NB4 (cell line): ENCODE measurements at places on chromosomes 7 and 10.
A peak's percentile ranks its signal among the peaks of the same experiment; 100 is the strongest.

DNA sequence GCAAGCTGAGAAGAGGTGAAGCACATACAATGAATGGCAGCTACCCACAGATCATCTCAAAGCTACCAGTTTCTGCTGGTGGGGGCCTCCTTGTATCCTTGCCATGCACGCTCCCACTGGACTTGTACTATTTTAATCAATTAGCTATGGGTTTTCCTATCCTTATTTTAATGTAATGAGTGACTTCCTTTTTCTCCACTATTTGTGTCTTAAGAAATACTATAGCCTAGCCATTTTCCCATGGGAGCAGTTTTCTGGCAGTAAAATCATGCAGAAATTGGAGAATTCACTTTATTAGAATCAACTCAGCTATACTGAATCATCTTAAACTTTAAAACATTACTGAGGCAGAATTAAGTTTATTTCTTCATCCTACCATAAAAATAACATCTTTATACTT is 73.5 kb downstream of the CTNNA3 start:
- DNase-seq, result peak; percentile 8

GRCh38 chr7:91550931-91551330 is 286.7 kb downstream of the FZD1 start:
- no peak for DNase-seq

DNA sequence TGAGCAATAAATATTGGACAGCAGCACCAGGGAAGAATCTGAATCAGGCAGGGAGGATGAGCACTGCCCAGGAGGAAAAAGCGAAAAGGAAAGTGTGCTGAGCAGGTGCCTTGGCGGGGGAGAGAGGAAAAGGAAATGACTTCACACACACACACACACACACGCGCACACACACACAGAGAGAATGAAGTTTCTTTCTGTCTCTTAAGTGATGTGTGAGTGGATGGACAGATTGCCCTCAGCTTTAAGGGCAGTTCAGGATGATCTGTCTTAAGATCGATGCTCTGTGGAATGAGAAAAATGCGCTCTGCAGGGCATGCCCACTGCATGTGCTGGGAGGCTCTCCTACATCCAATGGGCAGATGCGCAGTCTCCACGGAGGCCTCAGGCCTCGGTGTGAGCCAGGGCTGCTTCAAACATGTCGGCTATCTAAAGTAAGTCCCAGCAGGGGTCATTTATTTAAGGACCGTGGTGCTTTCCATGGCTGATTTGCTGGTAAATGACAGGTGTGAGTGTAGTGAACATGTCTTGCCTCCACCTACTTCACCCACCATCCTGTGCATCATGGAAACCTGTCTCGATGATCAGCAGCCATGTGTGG is 2.5 kb upstream of the ACBD5 start:
- peak; percentile 64 for DNase-seq

DNA sequence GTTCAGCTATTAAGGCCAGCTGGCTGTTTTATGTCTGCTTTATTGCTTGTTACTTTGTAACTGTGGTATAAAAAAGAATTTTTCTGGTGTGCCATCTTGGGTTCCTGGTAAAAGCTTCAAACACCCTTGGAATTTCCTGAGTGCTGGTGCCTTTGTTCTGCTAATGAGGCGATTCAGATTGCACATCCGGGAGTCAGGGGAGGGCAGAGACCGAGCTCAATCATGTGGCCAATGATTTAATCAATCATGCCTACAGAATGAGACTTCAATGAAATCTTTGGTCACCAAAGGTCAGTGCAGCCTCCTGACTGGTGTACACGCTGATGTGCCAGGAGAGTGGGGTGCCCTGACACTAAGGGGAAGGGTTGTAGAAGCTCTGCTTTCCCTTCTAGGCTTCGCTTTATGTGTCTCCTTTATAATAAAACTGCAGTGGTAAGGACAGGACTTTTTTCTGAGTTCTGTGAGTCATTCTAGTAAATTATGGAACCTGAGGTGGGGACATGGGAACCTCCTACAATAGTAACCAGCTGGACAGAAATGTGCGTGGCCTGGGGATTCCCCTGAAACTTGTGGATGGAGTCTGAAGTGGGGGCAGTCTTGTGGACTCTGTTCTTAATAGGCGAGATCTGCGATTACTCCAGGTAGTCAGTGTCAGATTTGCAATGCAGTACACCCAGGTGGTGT is 69.4 kb upstream of the OGDHL start:
- DNase-seq, result no peak

GRCh38 chr7:1899196-1899595 is 229.1 kb downstream of the ELFN1 start:
- DNase-seq, result no peak

GRCh38 chr7:68406480-68406879 is 1191.8 kb upstream of the AUTS2 start:
- DNase-seq, result no peak

DNA sequence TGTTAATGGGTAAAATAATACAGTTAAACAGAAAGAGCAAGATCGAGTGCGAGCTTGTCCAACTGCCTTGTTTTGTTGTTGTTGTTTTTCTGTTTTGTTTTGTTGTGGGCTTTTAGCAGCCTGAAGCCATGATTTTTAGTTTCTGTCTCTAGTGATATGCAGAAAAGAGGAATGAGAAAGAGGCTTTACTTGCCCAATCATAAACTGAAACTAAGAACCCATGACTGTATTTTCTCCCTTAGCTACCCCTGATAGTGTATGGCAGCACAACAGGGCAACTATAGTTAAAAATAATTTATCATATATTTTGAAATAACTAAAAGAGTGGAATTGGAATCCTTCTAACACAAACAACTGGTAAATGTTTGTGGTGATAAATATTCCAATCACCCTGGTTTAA is 493.9 kb downstream of the GLRX3 start:
- DNase-seq, result peak; percentile 44

GRCh38 chr10:68880181-68880580 is 20.9 kb upstream of the DDX50 start:
- no peak for DNase-seq

- DNase-seq, result no peak
These were observed 2.8 kb upstream of the GPRIN2 start for GRCh38 chr10:46559231-46559671.

DNA sequence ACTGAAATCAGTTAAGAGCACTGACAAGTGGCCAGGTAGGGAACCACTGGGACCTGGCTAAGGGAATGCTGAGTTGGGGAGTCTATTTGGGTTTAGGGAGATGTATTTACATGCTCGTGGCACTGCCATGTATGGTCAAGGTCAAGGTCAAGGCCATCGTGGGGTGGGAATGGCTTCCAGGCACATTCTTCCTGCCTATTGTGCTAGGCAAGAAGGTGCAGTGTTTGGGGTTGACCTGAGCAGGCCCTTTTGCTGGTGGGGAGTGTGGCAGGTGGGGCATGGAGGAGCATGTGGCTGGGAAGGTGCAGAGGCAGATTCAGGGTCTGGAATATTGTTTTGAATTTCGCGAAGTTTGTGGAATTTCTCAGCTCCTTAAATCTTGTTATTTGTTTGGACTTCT is 17.8 kb downstream of the FAM241B start:
- no peak for DNase-seq

DNA sequence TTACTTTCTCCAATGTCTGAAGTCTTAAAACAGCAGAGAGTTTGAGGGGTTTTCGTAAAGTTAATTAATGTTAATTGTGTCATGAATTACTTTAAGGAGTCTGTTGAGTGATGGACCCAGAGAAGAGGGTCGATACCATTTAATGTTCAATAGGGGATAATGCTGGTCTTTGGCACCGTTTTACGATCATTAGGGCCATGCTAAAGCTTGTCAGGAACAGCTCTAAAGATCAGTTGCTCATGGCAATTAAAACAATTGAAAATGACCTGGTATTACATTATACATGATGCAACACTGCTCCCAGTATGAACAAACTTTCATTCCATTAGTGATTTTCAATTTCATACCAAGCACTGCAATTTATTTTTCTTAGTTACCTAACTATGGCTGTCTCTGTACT is 296.9 kb downstream of the ETV1 start:
- no peak for DNase-seq

DNA sequence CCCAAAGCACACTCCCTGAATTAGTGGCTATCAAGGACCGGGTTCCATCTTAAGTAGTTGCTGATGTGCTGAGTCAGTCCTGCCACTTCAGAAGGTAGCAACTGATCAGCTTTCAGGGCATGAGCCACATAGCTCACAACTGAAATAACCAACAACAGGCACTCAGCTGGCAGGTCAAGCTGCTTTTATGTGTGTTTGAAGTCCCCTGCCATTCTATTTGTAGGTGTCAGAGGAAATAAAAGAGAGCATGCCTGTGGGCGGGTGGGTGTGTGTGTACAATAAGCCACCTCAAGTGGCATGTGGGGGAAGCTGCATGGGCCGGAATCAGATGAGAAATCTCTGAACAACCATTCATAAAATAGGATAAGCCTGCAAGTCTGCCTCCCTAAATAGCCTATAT is 114.3 kb upstream of the YAE1 start:
- no peak for DNase-seq

DNA sequence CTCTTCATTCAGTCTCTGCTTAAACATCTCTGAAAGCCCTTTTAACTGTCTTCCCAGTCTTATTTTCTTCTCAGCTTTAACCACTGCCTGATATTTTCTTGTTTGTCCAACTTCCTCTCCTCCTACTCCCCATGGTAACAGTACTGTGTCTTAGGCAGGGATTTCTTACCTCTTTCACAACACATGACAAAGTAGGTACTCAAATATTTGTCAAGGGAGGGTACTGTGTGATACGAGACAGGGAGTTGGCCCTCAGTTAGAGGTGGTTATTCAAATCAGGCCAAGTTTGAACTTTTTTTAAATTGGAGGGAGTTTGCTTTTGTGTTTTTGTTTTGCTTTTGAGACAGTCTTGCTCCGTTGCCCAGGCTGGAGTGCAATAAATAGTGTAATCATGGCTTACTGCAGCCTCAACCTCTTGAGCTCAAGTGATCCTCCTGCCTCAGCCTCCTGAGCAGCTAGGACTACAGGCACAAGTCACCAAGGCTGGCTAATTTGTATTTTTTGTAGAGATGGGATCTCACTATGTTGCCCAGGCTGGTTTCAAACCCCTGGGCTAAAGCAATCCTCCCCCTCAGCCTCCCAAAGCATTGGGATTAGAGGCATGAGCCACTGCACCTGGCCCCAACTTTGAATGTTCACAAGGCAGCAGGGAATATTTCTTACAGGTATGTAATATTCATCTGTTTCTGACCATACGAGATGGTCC is 2.5 kb upstream of the KPNA7 start:
- peak; percentile 36 for DNase-seq

DNA sequence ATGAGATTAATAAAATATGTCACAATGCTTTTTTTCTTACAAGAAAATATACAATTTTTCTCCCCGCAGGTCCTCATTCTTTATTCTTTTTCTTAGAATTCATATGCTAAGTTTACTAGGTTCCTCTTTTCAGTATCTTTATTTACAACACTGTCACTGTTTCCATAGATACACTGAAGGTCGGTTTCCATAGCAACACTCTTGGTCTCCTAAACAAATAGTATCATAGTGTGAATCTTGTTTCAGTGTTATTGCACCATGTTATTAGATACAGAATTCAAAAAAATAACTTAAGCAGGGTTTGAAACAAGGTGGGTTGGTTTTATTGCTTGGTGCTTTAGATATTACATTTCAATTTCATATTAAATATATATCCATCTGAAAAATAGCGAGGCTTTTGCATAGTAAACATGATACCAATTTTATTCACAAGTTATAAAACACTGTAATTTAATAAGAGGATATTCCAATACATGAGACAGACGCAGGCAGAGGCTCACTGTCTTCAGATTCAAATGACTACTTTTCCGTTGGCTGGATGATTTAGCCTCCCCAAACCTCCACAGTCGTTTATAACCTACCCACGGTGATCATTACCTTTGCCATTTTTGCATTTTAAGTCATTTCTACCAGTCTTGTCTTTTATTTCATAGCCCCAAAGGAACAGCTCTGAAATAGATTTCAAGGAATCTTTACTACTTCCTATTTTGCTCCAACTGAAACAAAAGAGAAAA is 88.9 kb upstream of the KLF6 start:
- DNase-seq, result peak; percentile 50

DNA sequence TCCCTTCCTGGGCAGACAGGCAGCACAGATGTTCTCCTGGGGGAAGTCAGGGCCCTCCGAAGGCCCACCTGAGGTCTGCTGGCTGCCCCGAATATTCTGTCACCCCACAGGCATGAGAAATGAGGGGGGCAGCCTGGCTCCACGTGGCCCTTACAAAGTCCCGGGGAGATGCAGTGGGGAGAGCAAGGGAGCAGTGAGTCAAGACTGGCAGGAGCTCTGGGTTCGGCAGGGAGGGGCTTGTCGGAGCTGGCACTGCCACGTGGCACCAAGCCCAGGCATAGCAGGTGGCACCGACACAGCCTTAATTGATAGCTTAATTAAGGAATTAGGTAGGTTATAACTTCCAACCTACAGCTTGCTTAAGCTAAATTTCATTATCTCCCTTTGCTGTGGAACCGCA is 163.9 kb downstream of the USP6NL start:
- DNase-seq, result no peak

GRCh38 chr10:89092981-89093380 is 102.4 kb downstream of the FAS start:
- no peak for DNase-seq

DNA sequence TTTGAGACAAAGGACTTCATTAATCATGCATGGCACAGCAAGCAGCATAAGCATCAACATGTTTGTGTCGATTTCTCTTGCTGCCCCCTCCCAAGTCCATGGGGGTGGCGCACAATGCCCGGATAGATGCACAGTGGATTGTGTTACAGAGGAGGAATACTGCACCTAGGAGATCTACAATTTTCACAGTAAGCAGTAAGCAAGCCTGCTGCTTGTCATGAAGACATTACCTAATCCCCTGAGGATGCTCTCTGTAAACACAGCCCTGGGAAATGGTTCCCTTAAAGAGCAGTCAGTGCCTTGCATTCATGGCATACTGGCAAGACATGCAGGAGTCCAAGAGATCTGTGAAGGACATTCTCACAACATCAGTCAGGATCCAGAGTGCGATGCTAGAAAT is 137.7 kb downstream of the ETV1 start:
- no peak for DNase-seq

DNA sequence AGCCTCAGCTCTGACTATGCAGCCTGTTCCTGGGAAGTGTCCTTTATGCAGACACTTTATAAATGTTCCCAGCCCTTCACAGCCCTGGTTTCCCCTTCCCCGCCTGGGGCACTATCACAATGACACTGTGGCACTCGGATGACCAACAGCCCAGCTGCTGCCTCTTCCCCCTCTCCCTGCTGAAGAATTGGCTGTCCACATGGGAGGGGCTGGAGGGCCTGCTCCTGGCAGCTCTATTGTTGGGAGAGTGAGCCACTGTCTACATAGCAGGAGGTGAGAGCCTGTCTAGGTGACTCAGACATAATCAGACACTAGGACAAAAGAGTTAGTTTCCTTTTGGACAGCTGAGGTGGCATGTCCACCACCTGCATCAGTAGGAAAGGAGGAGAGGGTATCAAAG is 437.5 kb downstream of the PLXNA4 start:
- DNase-seq, result no peak
